KG1 (cell line): ENCODE measurements at places on chromosomes 2 and 18.

GRCh38 chr2:150470435-150470834, 17.0 kb downstream of the RND3 start:
- DNase-seq: no peak

DNA sequence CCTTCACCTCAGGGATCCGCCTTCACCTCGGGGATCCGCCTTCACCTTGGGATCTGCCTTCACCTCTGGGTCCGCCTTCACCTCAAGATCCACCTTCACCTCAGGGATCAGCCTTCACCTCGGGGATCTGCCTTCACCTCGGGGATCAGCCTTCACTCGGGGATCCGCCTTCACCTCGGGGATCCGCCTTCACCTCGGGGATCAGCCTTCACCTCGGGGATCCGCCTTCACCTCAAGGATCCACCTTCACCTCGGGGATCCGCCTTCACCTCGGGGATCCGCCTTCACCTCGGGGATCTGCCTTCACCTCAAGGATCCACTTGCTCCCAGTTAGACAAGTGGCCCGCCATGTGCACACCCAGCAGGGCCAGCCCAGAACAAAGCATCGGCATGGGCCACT, 7.3 kb downstream of the KIF1A start:
- DNase-seq: no peak

DNA sequence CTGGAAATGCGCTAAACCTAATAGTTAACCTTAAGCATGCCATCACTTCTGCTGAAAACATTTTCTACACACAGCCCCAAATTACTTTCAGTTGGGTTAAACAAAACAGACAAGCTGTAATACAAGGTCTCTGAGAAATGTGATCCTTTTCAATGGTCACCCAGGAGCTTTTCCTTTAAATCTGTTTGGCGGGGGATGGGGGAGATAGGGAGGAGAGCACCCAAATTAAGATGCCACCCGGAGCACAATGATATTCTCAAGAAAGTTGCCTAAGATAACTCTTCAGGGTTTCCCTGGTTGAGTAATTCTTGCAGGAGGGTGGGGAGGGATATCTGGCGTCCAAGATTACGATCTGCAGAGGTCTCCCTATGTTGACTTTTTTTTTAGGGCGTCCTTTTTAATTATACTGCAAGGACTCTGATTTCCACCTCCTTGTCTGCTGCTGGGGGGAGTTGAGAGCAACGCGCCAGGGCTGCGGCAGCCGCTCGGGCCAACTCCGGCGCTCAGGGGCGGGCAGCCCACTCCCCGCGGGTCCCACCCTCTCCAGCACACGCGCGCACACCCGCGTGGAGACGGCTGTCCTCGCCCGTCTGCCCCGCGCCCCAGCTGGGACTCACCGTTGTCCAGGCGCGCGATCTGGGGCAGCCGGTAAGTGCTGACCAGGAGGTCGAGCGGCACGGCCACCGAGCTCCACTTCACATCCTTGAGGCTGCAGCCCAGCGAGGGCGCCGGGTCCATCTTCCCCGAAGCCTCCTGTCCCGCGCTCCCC, 807 bp downstream of the GAREM1 start:
- DNase-seq: no peak

DNA sequence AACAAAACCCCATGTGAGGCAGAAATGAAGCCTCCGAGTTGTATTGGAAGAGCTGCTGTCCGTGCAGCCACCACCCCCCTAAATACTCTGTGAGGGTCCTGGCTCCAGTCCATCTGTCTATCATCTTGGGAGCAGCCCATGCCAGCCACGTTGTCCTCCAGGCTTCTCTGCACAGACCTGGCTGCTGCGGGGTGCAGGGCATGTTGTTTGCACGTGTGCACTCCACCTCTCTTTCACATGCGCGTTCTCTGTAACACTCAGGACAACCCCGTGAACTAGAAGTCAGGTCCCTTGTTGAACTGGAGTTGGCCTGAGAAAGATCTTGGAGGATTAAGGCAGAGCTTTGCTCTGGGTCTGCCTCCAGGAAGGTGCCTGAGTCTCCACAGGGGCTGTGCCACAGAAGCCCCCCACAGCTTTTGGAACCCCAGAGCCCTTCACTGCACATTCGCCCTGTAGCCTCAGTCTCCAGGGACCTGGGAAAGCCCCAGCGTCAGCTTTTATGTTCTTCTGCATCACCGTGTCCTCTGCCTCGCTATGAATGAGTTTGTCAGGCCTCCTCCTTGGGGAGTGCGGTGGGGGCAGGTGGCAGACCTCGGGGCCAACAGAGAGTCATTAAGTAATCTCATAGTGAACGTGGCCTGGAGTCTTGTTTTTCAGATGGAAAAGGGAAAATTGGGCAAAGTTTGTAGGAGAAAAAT, 16.6 kb downstream of the RTP5 start:
- DNase-seq: no peak

DNA sequence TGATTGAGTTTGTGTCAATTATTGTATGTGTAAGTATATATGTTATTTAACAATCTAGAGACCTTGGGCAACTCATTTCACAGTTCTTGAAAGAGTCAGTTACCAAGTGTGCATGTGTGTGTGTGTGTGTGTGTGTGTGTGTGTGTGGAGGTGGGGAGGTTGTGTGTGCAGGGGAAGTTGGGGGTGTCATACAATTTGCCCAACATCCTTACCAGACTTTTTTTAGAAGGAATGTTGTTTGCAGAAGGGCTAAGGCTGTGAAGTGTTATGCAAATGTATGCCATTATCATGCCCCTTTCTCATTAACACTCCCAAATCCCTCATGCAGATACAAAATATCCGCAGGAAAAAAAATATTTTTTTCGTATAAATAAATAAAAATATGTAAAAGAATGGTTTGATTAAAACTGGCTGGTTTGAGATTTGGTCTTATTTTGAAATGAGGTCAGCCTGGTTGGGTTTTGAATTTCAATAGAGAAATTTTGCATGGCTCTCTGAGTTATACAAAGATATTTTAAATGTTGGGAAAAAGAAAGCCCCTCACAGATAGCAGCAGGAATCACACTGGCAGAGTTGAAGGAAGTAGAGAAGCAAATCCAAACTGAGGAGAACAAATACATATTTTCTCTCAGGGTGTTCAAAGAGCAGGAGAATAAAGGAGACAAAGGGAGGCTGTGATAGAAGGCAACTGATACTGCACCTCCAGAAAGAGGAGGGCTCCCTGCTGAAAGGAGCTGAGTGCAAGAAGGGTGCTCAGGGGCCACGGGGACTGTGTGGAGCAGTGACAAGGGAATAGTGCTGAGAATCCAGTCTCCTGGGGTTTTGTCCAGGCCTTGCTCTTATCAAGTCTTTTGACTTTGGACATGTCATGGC, 1365.5 kb upstream of the CELF4 start:
- DNase-seq: no peak

GRCh38 chr18:54220406-54220805, 4.1 kb downstream of the MBD2 start:
- no peak for DNase-seq

GRCh38 chr18:74019864-74020263, 127.8 kb downstream of the FBXO15 start:
- DNase-seq: no peak

- DNase-seq: no peak
Measured at GRCh38 chr2:230937362-230937761, 12.3 kb upstream of the GPR55 start.

DNA sequence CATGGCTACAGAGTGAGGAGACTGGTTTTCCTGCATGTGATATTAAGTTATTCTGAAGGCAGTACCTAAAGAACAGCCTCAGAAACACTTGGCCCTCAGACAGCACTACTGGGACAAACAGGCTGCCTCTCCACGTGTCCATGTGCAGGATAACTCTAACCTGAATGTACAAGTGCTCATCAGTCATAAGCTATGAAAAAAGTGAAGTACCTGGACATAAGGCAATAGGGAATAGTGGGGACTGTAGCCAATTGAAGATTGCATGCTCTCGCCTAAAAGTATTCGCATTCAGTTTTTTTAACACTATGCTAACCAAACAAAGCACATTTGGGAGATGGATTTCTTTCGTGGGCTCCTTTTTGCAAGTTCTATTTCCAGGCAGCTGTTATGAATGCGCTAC, 33.0 kb downstream of the SLC14A1 start:
- DNase-seq: no peak
